ENCODE measurements at places on chromosomes 2 and 18.

GRCh38 chr2:235554385-235554784 is 60.5 kb downstream of the AGAP1 start:
- DNase-seq = peak; percentile 35

- no peak for DNase-seq
Measured at GRCh38 chr18:60162388-60162787, 210.2 kb downstream of the MC4R start.

GRCh38 chr2:101133492-101134100 is 17.6 kb downstream of the TBC1D8 start:
- no peak for DNase-seq

DNA sequence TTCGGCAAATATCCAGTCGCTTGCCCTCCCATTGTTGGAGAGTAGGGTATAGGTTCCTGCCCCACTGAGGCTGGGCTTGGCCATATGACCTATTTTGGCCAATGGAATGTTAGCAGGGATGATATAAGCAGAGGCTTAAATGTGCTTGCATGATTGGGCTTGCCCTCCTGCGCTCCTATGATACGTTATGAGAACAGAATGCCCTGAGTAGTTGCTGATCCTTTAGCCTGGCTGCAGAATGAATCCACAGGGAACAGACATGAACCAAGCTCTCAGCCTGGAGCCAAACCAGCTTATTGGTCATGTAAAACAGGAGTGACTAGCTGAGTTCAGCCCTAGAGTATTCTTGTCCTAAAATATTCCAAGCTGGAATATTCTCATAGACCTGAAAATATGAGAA is 34.8 kb upstream of the IMP4 start:
- DNase-seq = no peak

DNA sequence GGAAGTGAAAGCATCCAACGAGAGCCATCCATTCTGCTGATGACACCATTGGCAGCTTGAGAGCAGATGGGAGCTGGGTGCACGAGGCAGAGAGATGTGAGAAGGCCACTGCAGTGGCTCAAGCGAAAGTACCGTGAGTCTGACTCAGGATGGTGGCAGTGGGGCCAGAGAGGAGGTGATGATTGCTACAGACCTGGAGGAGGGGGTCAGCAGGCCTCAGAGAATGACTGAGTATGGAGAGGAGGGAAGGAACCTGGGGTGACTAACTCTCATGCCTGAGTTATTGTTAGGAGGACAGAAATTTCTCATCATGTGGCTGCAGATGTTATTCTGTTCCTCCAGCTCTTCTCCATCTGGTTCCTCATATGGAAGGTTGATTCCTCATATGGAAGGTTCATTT is 8.8 kb upstream of the ZBTB7C start:
- no peak for DNase-seq

- no peak for DNase-seq
Measured at GRCh38 chr2:25313711-25314513, 27.8 kb downstream of the DNMT3A start.

GRCh38 chr2:119668546-119668945 is 10.5 kb upstream of the TMEM177 start:
- DNase-seq = no peak

GRCh38 chr2:173979751-173980351 is 14.7 kb upstream of the SP3 start:
- no peak for DNase-seq

- no peak for DNase-seq
Measured at GRCh38 chr18:12520442-12520992, 112.8 kb downstream of the PRELID3A start.

DNA sequence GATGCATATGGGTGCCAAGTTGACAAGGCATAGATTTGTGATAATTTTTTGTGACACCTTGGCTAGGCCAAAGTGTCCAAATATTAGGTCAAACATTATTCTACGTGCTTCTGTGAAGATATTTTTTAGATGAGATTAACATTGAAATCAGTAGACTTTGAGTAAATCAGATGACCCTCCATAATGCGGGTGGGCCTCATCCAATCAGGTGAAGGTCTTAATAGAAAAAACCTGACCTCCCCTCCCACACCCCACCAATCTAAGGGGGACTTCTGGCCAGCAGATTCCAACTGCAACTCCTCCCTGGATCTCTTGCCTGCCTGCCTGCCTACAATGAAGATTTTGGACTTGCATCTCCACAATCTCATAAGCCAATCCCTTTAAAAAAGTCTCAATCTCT is 118.8 kb upstream of the LMAN1 start:
- DNase-seq = no peak

DNA sequence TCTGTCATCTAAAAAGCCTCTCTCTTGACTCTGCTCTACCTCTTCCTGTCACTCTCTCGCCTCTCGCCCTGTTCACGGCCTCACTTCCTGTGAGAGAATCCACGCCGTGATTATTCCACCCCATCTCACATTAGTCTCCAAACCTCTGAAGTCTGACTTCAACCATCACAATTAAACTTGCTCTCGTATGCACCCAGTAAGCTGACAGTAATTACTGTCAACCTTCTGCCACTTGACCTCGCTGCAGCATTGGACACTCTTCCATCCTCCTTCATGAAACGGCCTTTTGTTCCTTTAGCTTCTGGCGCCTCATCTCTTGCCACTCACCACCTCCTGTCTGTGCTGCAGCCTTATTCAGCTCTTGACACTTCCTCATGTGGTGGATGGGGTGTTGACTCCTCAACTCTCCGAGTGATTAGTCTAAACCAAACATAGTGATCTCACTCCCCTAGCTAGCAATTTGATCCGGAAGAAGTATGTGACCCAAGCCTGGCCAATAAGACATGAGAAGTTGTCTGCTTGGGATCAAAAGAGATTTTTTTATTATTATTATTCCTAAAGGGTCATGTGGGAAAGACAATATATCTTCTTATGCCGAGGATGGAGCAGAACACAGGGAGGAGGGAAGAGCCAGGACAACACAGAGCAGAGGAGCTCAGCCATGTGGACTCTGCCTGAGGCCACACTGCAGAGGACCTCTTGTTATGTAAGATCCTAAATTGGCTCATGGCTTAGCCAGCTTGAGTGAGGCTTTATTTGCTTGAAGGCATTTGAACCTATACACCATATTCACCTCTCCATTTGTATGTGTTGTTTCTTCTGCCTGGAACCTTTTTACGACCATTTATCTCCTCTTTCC is 38.4 kb upstream of the MYO1B start:
- DNase-seq = no peak

- DNase-seq = no peak
Measured at GRCh38 chr2:5666798-5667197, 25.4 kb upstream of the SOX11 start.

GRCh38 chr2:118549503-118549902 is 297.9 kb downstream of the EN1 start:
- no peak for DNase-seq

DNA sequence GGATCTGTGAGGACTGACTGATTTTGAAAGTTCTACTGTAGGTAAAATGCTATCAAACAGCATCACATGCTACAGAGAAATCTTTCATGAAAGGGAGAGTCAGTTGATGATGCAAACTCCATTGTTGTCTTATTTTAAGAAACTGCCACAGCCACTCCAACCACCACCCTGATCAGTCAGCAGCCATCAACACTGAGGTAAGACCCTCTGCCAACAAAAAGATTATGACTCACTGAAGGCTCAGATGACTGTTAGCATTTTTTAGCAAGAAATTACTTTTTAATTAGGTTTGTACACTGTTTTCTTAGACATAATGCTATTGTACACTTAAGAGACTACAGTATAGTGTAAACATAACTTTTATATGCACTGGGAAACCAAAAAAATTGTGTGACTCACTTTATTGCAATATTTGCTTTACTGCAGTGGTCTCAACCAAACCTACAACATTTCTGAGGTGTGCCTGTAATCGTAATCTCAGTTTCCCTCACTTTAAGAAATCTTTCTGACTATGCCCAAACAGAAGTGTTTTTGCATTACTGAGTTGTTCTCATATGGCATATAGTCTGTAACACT is 42.8 kb downstream of the METTL8 start:
- no peak for DNase-seq

GRCh38 chr2:73260338-73260984 is 23.8 kb downstream of the FBXO41 start:
- peak; percentile 40 for DNase-seq

DNA sequence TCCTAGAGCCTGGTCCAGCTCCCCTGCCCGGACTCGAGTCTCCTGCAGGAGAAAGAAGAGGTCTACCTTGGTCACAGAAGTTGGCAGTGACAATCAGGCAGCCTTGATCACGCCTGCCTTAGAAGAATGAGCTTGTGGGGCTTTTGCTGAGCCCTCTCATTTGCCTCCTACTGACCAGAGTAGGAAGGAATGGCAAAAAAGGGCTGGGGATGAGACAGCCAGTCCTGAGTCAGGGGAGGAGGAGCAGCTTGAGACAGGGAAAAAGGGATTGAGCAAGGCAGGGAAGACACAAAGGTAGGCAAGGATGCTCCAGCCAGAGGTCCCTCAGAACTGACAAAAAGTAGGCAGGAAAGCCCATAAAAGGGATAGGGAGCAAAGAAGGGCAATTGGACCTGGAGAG is 6.0 kb downstream of the WDR54 start:
- DNase-seq = no peak

- DNase-seq = no peak
Measured at GRCh38 chr18:76932026-76932819, 109.9 kb downstream of the ZNF236 start.

- DNase-seq = no peak
Measured at GRCh38 chr2:151983221-151983620, 115.6 kb downstream of the CACNB4 start.

- DNase-seq = no peak
Measured at GRCh38 chr18:12492907-12493306, 85.2 kb downstream of the PRELID3A start.

GRCh38 chr2:23092831-23093230 is 292.1 kb upstream of the KLHL29 start:
- DNase-seq = no peak

DNA sequence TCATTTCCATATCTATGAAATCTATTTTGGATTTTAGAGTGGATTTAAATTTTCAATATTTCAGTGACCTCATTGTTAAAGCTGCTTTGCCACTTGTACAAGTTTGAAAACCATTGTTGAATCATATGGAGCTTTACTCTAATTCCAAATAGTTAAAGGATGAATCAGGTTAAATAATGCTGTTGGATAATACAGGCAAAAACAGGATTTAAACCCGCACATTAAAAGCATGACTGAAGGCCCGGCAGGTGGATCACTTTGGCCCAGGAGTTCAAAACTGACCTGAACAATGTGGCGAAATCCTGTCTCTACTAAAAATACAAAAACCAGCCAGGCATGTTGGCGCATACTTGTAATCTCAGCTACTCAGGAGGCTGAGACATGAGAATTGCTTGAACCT is 68.3 kb downstream of the RIF1 start:
- no peak for DNase-seq

DNA sequence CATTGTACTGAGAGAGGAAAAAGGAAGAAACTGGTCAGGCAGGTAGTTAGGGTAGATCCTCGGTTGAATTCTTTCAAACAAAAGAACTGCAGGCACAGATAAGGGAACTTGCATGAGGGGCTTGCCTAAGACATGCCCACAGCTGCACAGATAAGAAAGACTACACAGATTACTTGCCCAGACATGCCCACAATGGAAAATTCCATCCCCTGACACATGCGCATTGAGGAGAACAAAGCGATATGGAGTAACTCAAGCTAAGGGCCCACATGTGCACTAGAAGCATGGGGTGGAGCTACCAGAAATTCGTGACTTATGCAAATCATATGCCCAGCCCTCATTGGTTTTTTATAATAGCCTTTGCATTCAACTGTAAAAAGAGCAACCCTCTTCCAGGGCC is 181.3 kb upstream of the ZNF521 start:
- DNase-seq = no peak

- DNase-seq = peak; percentile 75
Measured at GRCh38 chr2:227826019-227826521, 12.4 kb downstream of the CCL20 start.

DNA sequence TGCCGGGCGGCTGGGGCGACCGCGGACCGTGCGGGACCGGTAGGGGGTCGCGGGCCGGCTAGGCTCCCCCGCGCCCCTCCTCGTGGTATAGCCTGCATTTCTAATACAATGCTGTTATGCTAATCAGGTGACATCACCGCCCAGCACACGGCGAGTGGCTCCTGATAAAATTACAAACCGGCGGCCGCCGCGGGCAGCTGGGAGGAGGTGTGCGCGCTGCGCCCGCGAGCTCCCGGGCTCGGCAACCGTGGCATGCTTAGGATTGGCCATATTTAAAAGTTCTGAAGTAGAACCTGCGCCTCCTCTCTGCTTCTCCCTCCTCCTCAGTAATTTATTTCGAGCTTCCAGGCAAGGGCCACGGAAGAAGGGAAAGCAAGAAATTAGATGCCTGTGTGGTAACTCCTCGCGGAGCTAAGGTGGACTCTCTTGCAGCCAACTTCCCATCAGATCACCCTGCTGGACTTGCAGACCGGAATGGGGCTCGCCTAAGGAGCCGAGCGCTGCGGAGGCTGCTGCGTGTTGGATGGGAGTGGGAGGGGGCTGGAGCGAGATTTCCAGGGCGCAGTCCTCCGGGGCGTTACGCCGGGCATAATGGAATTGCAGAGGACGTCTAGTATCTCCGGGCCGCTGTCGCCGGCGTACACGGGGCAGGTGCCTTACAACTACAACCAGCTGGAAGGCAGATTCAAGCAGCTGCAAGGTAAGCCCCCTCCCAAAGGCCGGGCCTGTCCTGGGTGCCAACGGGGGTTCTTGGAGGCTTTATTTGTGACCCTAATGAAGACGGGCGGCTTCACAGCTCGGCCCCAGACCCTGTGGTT is 102.3 kb downstream of the SPTBN1 start:
- peak; percentile 46 for DNase-seq

DNA sequence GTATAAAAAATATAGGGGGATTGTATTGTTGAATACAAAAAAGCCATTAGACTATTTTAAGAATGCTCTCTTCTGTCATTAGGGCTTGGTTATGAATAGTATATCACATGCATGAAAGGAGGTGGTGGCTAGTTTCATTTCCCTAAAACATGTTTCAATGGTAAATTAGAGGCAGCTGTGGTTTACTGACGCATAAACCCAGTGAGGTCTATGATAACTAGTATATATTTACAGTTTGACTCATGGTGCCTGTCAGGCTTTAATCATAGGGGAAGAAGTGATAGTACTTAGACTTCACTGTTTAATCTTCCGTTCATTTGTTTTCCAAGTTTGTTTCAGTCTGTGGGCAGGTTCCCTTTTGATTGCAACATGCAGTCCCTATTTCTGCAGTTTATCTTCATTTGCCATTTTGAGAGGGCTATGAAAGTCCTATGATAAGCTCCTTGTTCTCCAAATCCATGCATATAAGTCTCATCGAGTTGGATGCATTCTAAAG is 55.1 kb upstream of the MAP4K3 start:
- no peak for DNase-seq

- no peak for DNase-seq
Measured at GRCh38 chr2:217325816-217326215, 466.0 kb upstream of the TNP1 start.

All from posterior cingulate gyrus (tissue), 11 donors.